Left kidney (tissue), 8 donors: ENCODE measurements at places on chromosomes 1 and 21.

DNA sequence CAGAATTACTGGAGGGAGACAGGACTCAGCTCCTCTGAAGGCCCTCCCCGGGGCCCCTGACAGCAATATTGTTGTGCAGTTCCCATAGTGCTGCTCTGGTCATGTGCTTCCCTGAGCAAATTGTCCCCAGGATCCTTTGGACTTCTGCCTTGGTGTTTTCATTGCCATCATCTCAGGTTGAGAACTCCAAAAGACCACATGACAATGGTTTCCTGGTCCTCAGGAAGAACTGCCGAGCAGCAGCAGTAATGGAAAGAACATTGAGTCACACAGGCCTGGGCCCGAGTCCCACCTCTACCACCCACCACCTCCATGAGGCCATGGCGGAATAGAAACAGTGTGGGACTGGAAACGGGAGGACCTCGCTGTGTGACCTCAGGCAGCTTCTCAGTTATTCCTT, 6.3 kb upstream of the CTTNBP2NL start:
- DNase-seq = no peak

DNA sequence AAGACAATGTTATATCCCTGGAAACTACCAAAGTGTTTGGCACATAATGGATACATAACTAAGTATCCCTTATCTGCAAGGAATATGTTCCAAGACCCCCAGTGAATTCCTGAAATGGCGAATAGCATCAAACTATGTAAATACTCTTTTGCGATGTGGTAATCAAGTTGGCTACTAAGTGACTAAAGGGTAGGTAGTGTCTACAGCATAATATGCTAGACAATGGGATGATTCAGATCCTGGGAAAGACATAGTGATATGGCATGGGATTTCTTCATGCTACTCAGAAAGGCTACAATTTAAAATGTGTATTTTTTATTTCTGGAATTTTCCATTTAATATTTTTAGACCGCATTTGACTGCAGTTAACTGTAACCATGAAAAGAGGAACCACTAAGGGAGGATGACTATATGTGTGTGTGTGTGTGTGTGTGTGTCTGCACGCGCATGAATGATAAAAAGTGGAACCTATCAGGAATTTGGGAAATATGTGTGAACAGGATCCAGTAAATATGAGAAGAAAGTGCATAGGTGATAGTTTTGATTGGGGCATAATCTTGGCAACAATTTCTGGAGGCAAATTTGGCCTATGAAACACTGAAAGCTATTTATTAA, 1899.9 kb downstream of the NCAM2 start:
- no peak for DNase-seq

GRCh38 chr1:237961754-237962153, 71.0 kb upstream of the ZP4 start:
- DNase-seq = no peak

- peak; percentile 74 for DNase-seq
Measured at GRCh38 chr1:11731691-11732283, 4.1 kb upstream of the AGTRAP start.

GRCh38 chr1:41474490-41475271, 9.8 kb downstream of the EDN2 start:
- no peak for DNase-seq

DNA sequence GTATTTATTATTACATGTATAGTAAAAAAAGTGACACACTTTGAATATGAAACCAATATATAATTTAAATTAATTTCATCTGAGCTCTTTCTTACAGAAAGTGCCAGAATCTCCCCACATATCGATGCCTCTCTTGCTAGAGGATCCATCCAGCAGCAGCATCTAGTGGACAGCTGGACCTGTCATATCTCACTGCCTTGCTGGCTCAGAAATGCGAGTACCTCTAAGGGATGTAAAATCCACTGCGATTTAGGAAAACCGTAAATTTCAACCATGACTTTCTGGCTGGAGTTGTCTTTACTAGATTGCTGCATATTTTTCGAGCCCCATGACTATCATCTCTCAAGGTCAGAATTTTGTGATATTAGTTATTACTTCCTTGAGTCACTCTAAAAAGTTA, 333.8 kb downstream of the NEGR1 start:
- DNase-seq = no peak

GRCh38 chr1:75768016-75768415, 18.0 kb upstream of the RABGGTB start:
- no peak for DNase-seq

- DNase-seq = no peak
Measured at GRCh38 chr1:165877940-165878556, 50.6 kb downstream of the UCK2 start.

GRCh38 chr1:244989813-244990212, 125.5 kb upstream of the HNRNPU start:
- no peak for DNase-seq
